ENCODE measurements at places on chromosomes 5 and 9. TPM values are rescaled to one million over a fixed set of nuclear protein-coding genes. Genes with fewer than 3 reads are reported as not detected.

The TGFBI gene
- 172 TPM for total RNA-seq

The PLPPR1 gene
- total RNA-seq = not detected

The PCDHB3 gene
- 1.2 TPM for total RNA-seq

The HOMER1 gene
- 6.5 TPM for total RNA-seq

The SLC25A2 gene
- total RNA-seq = 0.11 TPM

The PPP2R2B gene
- total RNA-seq = not detected

GRCh38 chr5:144142139-144142823, 28.2 kb downstream of the YIPF5 start:
- DNase-seq = peak; percentile 47

DNA sequence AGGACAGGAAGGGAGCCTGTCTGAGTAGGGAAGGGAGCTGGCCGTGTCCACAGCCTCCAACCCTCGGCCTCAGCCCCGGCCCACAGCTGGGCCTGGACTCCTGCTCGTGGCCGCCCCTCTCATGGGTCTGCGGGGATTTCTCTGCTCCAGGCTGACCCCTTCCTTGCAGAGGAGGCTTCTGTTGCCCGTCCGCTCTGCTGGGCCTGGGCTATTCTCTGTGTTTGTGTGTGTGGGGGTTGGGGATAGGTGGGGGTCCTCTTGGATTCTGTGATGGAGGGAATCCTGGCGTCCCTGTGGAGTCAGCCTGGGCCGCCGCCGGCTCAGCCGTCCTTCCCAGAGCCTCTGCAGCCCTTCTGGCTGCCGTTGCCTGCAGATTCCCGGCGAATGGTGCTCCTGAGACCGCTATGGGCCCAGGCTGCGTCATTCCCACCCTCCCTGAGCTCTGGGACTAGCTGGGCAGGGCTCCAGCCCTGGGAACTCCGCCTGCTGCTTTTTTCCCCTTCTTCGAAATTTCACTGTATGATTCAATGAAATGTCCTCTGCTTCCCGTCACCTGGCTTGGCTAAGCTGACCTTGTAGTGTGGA, 64.2 kb downstream of the FGF18 start:
- no peak for DNase-seq

DNA sequence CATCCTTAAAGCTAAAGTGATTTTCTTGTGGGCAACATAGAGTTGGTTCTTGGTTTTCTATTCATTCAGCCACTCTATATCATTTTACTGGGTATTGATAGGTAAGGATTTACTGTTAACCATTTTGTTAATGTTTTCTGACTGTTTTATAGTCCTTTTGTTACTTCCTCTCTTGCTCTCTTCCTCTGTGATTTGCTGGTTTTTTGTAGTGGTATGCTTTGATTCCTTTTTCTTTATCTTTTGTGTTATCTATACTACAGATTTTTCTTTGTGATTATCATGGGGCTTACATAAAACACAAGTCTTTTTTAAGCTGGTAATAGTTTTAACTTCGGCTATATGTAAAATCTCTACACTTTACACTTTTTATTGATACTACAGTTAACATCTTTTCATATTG, 43.3 kb downstream of the CREBRF start:
- DNase-seq = no peak

GRCh38 chr5:125696762-125697161, 726.4 kb upstream of the GRAMD2B start:
- DNase-seq = peak; percentile 65

DNA sequence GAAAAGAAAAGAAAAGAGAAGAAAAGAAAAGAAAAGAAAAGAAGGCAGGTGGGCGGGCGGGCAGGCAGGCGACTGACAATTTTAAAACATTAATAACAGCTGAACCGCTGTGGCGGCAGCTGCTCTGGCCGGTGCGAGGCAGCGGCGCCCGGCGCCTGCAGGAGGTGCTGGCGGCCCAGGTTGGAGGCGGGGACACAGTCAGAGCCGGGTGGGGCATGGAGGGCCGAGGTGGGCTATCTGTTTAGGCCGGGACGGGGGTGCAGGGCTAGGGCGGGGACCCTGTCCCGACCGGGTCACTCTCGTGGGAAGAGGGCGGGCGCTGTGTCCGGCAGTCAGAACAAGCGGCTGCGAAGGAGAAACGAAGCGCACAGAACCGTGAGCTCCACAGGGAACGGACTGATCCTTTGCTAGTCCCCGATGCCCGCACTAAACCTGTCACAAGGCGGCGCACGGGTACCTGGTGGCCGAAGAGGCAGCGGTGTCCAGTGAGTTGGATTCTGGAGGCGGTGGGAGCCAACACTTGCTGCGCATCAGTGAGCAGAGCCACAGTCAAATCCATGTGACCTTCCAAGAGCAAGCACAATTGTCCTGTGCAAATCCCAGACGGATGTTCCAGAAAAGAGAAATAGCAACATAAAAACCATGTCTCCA, 13.6 kb upstream of the ALDOB start:
- DNase-seq = peak; percentile 66

DNA sequence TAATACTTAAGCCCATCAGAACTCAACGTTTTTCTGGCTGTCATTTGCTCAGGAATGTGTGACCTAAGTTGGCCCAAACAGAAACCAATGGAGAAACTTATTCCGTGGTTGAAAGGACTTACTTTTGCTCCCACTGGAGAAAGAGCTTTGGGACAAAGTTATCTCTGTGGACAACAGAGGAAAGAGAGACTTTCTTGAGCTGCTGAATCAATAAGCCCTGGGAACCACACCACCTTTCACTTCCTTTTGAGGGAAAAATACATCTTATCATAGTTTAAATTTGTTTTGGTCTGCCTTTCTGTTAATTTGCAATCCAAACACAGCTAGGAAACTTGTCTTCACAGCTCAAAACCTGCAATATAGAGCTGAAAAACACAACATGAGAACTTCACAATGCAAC, 62.8 kb upstream of the VCAN start:
- no peak for DNase-seq

DNA sequence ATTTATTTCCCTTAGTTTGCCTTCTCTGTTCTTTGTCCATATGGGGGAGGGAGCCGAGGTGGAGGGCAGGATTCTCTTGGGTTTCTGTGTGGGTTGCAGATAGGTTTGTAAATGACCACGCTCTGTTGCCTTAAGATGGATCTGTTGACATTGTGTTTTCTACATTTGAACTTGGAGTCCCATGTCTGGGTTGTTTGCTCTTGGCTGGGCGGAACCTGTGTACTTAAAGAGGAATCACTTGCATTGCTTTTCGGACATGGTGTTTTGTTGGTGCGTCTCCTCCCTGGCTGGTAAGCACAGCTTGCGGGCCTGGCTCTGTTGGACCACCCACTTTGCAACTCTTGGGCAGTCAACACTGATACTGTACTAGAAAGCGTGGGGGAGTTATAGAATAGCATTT, 45.9 kb downstream of the EHMT1 start:
- DNase-seq = peak; percentile 57

GRCh38 chr5:19767987-19768386, 220.0 kb downstream of the CDH18 start:
- DNase-seq = no peak

GRCh38 chr5:103315455-103315854, 56.9 kb downstream of the MACIR start:
- no peak for DNase-seq

DNA sequence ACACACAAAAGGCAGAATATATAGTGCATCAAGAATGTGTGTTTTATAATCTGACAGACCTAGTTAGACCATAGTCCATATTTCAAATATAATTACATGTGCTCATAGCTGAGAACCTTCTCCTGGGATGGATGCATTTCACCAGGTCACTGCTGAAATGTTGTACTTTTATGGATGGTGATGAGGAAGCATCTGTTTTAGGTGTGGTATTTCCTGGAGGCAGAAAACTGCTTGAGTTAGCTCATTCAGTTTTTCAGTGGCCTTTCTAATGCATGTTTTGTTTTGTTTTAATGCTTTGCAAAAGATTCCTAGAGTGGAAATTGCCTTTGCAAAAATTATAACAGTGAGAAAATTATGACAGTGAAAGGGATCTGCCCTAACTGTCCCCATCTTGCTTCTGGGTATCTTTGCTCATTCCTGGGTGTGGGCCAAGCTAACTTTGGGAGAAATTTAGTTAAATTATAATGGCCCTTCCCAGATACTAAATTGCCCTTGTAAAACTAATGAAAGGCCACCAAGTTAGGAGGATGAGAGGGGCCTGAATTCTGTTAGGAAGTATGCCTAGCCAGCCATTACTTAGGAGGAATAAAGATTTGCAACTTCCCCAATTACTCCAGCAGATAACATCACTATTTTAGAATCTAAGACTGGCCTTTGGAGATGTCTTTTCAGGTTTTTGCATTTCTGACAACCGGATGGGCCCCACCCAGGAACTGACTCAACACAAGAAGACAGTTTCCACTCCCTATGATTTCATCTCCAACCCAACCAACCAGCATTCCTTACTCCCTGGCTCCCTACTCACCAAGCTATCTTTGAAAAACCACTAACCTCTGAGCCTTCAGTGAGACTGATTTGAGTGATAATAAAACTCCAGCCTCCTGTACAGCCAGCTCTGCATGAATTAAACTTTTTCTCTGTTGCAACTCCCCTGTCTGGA, 7.0 kb upstream of the IL12B start:
- peak; percentile 66 for DNase-seq

GRCh38 chr9:26880262-26880661, 12.3 kb downstream of the CAAP1 start:
- DNase-seq = no peak

GRCh38 chr9:99024959-99025358, 80.0 kb upstream of the TGFBR1 start:
- no peak for DNase-seq

- no peak for DNase-seq
Observed at GRCh38 chr5:177445052-177445916, 1.3 kb upstream of the PRR7 start.

GRCh38 chr9:134908524-134909309, 9.0 kb downstream of the FCN1 start:
- DNase-seq = peak; percentile 29

DNA sequence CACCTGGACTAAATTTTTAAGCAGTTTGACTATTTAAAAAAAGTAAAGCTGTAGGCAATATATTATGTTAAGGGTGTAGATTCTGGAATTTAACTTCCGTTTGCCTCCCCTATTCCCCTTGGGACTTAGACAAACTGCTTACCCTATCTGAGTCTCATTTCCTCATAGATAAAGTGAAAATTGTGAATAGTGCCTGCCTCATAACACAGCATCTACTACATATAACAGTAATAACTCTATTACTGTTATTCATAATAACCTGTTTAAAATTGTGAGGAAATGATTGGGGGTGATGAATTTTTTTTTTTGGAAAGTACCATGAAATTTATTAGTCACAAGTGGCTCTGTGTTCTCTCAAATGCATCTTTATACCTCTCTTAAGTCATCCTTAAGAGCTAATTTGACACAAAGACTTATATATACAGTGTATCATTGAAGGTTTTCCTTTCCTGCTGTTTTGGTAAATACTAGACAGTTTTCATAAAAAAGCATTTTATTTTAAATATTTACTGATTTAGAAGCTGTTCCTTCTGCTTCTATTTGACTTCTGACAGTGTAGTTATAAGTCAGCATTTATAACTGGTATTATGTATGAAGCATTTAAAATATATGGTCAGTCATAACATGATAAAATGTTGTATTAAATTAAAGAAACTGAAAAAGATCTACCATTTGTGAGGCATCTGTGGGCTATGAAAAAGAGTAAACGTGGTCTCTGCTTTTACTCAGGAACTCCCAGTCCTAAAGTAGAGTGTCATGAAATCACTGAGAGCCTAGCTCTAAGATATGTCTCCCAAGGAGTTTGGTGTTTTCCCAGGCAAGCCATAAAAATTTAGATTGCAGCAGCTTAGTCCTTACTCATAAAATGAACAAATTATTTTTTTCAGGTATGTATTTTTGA, 46.4 kb downstream of the MCCC2 start:
- DNase-seq = no peak

GRCh38 chr9:82010711-82011110, 22.1 kb downstream of the SPATA31D1 start:
- DNase-seq = no peak

DNA sequence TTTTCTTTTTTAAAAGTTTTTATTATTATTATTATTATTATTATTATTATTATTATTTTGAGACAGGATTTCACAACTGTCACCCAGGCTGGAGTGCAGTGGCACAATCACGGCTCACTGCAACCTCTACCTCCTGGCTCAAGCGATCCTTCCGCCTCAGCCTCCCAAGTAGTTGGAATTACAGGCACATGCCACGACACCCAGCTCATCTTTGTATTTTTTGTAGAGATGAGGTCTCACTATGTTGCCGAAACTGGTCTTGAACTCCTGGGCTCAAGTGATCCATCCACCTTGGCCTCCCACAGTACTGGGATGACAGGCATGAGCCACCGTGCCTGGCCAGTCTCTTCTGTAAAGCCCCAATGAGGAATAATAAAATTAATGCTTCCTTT, 31.0 kb upstream of the TXN start:
- DNase-seq = no peak
